ENCODE measurements at places on chromosomes 16 and 17.

GRCh38 chr17:54368906-54369305 is 531.7 kb upstream of the TOM1L1 start:
- no peak for DNase-seq

DNA sequence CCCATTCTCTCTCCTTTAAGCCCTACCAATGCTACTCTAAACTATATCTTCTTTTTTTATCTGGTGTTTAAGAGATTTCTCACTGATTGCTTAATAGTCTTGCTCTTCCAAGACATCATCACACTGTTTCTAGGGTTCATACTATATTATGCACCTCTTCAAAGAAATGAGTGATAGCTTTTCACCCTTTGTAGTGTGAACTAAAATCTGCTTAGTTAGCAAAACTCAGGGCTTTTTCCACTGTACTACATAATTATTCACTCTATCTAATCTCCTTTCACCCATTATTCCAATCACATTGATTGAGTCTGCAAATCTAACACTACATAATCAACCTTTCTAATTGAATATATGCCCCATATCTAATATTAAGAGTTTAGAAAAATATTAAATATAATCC is 456.0 kb upstream of the SOX9 start:
- no peak for DNase-seq

DNA sequence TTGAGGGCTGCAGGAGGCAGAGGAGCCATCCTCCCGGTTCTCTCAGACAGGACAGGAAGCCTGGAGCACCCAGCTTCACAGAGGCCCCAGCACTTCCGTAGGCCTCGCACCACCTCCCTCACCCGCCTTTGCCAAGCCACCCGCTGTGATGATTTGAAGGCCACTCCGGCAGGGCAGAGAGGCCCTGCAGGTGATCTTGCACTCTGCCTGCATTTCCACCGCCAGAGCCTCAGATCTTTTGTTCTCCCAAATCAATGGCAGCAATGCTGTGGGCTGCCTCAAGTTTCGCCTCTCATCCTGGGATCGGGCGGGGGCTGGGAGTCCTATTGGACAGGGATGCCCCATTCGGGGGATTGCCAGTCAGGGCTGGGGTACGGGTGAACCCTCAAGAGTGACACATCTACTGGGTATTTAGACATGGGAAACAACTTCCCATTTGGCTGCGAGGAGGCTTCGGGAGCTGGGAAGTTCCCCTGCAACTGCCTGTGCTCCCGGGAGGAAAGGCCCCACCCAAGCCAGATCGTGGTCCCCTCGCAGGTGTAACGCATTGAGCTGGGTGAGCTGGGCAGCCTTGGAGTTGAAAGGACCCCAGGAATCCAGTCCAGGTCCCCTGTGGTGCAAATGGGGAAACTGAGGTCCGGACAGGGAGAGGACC is 34.8 kb upstream of the PEMT start:
- DNase-seq: no peak

GRCh38 chr17:79930877-79931816 is 91.9 kb upstream of the CBX4 start:
- DNase-seq: no peak

DNA sequence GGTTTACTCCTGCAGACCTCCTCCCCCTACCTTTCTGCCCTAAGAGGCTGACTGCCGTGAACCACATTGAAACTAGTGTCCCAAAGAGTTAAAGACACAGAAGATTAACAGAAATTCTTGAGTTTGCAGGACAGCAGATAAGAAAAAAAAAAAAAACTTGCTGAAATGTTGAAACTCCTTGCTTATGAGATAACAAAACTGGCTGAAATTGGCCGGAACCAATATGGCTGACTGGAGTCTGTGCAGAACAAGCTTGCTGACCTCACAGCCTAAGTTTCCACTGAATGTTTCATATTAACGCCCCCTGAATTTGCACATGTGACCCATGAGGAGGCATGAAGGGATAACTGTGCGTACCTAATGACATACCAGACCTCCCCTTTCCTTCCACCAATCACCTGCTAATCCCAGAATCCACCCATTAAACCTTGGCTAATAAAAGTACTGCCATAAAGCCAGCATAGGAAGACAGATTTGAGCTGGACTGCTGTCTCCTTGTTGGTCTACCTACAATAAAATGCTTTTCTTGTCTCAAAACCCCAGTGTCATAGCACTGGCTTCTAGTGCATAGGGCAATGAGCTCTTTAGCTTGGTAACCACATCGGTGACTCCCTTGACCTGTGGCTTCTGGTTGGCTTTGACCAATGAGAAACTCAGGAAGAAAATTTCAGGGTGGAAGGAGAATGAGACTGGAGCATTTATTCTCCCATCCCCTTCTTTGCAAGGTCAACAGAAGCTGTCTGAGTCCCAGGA is 80.1 kb downstream of the PMP22 start:
- no peak for DNase-seq

DNA sequence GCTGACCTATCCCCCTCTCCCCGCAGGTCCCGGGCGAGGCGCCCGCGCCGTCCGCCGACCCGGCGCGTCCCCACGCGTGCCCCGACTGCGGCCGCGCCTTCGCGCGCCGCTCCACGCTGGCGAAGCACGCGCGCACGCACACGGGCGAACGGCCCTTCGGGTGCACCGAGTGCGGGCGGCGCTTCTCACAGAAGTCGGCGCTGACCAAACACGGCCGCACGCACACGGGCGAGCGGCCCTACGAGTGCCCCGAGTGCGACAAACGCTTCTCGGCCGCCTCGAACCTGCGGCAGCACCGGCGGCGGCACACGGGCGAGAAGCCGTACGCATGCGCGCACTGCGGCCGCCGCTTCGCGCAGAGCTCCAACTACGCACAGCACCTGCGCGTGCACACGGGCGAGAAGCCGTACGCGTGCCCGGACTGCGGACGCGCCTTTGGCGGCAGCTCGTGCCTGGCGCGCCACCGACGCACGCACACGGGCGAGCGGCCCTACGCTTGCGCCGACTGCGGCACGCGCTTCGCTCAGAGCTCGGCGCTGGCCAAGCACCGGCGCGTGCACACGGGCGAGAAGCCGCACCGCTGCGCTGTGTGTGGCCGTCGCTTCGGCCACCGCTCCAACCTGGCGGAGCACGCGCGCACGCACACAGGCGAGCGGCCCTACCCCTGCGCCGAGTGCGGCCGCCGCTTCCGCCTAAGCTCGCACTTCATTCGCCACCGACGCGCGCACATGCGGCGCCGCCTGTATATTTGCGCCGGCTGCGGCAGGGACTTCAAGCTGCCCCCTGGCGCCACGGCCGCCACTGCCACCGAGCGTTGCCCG is 10.3 kb downstream of the ZNF771 start:
- peak; percentile 96 for DNase-seq

DNA sequence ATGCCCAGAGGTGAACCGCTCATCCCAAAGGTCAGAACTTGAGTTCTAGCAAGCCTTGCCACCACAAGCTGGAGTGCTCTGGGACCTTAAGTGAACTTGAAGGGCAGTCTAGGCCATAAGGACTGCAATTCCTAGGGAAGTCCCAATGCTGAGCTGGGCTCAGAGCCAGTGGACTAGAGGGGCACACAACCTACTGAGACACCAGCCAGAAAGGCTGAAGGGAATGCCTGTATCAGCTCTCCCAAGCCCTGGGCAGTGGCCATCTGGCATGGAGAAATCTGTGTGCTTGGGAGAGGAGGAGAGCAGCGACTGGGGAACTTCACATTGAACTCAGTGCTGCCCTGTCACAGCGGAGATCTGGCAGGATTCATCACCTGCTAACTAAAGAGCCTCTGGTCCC is 201.3 kb downstream of the CEP112 start:
- DNase-seq: no peak

DNA sequence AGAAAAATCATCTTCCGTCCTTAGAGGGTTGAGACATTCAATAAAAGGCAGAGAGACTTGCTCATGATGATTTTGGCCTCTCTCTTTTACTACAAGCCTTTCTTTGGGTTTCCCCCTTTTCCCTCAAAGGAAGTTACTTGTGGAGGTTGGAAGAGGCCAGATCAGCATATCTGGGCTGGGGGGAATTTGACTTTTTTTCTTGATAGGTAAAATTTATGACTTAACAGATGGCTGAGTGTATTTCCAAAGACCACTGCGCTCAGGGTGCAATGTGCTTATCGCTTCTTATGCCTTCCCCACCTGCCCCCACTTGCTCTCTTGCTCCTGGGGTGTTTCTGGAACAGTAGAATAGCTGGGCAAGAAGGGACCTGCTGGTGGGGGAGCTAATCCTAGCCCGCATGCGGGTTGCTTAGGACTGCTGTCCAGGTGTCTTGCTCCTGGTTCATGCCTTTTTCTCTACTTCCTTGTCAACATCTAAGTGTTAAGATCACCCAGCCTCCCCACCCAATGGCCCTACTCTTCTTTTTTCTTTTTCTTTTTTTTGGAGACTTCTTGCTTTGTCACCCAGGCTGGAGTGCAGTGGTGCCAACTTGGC is 131.9 kb downstream of the MSI2 start:
- no peak for DNase-seq

GRCh38 chr17:3019761-3020160 is 43.6 kb downstream of the OR1D5 start:
- DNase-seq: no peak

DNA sequence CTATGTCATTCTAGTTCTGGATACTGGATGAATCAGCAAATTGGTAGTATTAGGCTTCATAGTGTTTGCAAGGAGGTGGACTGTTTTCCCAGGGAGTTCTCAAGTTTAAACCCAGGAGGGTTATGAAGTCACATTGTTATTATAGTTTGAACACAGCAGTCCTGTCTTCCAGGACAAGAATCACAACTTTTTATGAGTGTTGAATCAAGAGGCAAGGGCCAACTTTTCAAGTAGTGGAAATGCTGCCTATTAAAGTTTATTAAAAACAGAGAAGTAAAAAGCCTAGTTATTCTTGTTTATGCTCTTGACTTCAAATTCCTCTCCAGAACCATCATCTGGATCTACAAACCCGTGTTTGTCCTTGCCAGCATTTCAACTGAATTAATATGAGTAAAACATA is 86.3 kb upstream of the GOT2 start:
- no peak for DNase-seq

All from choroid plexus epithelial cell (primary cell).